Prostate gland (tissue), 2 donors: ENCODE measurements at places on chromosomes 5 and 9. TPM values are rescaled to one million over a fixed set of nuclear protein-coding genes. Genes with fewer than 3 reads are reported as not detected.
A peak's percentile ranks its signal among the peaks of the same experiment; 100 is the strongest.

DNA sequence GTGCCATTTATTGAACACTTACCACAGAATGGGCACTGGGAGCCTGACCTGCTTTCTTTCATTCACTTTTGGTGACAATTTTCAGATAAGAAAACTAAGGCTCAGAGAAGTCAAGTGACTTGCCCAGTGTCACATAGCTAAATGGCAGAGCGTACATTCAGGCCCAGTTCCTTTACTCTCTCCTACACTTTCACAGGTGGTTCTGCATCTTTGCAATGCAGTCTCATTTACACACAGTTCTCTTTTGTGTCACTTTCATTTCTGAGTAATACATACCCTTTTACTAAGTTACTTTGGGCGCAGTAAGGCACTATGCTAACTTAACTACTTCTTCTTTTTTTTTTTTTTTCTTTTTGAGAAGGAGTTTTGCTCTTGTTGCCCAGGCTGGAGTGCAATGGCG, 8.3 kb downstream of the NFIL3 start:
- DNase-seq, result no peak

Gene CREBRF
- 52.3 TPM for total RNA-seq

DNA sequence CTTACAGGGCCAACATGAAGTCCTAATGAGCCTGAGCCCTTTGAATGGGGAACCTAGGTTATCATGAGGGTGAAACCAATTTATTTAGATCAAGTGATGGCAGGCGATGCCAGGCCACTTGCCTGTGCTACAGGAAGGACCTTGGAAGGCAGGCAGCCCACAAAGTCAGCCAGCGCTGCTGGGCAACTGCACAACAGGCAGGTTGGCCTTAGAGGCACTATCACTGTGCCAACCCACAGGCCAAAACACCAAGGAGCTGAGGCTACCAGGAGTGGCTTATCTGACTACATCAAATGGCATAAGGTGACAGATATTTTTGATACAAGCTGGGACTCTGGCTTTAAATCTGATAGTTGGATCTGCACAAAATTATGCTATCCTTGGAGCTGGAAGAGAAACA, 319.1 kb downstream of the NTRK2 start:
- no peak for DNase-seq

Gene C9orf153
- total RNA-seq, result not detected

- DNase-seq, result no peak
Observed at GRCh38 chr5:127969002-127969401, 114.6 kb upstream of the SLC12A2 start.

GRCh38 chr9:36213387-36213786, 22.7 kb downstream of the CLTA start:
- DNase-seq, result no peak

GRCh38 chr5:127649018-127649439, at the start of gene CTXN3:
Gene CTXN3, plus strand, starts transcription at chr5:127649082. Its CDS starts 8,440 bp downstream, at chr5:127657522.
- peak; percentile 58 for DNase-seq

Gene QRFP
- total RNA-seq, result 1.0 TPM

GRCh38 chr5:180791611-180792213, 10.9 kb downstream of the MGAT1 start:
- DNase-seq, result no peak
